ENCODE measurements at places on chromosomes 4 and X.

DNA sequence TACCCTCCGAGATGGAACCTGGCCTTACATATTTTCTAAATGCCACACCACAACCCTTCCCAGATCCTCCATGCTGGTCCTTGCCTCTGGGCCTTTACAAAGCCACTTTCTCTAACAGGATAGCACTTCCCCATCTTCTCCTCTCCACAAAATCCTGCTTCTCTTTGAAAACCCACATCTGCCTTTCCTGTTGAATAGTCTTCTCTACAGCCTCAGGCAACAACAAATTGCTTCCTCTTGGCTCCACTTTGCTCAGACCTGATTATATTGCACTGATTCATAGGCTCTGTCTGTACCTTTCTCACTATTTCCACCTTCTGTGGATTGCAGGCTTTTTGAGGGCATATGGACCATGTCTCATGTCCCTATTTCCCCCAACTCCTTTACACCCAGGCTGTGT is 203.7 kb upstream of the MBNL3 start:
- no peak for DNase-seq

DNA sequence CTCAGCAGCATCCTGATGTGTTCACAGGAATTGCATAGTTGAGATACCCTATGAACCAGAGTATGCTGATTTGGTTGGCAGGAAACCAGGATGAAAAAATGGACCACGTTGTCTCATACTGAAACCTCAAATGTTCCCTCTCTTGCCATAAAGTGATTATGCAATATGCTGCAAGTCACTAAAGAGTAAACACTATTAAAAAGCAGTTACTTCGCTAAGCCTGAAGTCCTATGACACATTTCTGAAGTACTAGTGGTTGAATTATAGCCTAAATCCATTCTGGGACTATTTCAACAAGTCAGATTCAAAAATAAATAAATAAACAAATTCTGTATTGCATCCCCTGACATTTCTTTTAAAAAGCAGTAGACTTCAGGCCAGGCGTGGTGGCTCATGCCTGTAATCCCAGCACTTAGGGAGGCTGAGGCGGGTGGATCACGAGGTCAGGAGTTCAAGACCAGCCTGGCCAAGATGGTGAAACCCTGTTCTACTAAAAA is 106.0 kb upstream of the NAP1L5 start:
- DNase-seq: no peak

GRCh38 chr4:31793907-31794306 is 1073.7 kb downstream of the PCDH7 start:
- DNase-seq: no peak

DNA sequence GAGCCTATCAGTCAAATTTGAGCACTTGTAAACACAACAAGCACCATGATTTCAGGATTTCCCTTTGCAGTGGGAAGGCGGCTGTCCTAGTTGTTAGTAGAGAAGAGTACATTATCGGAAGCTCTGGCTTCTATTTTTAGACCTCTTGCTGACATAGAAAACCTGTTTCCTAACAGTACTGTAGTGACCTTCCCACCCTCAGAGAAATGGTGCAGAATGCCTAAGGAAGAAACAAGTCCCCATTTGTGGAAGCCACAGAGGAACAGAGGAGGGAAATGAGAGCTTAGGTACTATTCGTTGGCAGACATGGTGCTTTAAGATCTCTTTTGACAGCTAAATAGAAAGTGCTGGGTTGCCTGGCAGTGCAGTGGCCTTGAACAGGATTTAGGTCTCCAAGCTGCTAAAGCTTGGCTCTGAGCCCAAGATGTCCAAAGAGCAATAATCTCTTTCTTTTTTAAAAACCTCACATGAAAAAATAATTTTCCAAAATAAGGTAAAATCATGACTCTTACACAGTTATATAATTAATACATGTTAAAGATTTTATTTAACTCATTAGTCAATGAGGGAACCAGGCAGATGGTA is 24.9 kb downstream of the GLRA2 start:
- DNase-seq: no peak

- no peak for DNase-seq
Observed at GRCh38 chrX:53116101-53116500, 22.2 kb downstream of the KANTR start.

GRCh38 chrX:132491191-132491590 is 2.4 kb upstream of the MBNL3 start:
- no peak for DNase-seq

DNA sequence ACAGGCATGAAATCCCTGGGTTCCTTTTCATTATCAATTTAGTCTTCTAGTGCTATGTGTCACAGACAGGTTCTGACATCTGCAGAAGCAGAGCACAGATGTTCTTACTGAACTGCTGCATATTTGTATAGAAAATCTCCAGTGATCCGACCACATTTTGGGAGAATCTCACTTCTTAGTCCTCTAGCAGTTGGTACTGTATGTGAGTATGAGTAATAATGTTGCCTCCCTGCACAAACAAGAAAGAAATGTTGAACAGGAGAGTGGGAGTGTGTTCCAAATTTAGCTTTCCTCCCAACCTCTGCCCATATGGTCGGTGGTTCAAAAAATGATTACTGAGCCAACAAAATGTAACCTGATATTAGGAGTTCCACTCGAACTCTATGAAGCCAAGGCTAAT is 165.3 kb upstream of the GPC4 start:
- DNase-seq: no peak

GRCh38 chr4:108453366-108453765 is 167.0 kb upstream of the RPL34 start:
- DNase-seq: no peak

DNA sequence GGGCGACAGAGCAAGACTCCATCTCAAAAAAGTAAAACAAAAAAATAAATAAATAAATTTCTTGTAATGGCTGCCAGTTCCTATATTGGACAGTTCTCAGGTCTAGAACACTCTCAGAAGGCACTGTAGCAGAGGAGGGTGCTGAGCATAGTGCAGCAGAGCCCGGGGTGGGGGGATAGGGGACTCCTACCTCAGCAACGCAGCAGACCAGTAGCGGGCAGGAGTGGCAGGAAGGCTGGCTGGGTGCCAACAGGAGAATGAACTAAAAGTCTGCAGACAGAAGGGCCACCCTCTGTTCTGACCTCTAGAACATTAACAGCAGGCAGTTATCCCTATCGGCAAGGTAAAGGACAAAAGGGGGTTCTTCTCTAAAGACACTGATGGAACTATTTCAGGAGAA is 20.2 kb downstream of the PDK3 start:
- no peak for DNase-seq

- no peak for DNase-seq
Observed at GRCh38 chrX:42837101-42837726, 59.3 kb upstream of the PPP1R2C start.

DNA sequence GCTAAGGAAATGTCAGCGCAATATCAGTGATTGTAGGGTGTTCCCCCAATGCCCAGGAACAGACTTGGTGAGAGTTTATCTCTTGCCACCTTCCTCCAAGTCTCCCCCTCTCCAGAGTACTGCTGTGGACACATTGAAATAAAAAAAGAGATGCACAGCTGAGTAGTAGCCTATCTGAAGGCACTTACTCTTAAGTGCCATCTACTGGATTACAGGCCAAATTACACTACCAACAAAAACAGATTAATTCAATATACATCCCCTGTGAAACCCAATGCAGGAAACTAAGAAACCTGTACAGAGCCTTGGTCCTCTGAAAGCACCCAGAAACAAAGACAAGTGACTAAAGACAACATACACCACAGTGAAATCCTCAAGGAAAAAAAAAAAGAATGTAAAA is 460.3 kb downstream of the ZIC3 start:
- no peak for DNase-seq

DNA sequence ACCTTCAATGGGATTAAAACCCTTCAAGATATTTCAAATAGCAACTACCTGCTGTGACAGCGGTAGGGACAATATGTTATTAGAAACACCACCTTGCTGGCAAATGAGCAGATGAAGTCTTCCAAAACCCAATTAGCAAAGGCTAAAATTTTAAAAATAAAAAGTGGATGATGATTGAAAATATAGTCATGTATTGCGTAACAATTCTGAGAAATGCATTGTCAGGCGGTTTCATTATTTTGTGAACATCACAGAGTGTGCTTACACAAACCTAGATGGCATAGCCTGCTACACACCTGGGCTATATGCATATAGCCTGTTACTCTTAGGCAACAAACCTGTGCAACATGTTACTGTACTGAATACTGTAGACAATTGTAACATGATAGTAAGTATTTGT is 91.2 kb upstream of the ANXA3 start:
- no peak for DNase-seq

DNA sequence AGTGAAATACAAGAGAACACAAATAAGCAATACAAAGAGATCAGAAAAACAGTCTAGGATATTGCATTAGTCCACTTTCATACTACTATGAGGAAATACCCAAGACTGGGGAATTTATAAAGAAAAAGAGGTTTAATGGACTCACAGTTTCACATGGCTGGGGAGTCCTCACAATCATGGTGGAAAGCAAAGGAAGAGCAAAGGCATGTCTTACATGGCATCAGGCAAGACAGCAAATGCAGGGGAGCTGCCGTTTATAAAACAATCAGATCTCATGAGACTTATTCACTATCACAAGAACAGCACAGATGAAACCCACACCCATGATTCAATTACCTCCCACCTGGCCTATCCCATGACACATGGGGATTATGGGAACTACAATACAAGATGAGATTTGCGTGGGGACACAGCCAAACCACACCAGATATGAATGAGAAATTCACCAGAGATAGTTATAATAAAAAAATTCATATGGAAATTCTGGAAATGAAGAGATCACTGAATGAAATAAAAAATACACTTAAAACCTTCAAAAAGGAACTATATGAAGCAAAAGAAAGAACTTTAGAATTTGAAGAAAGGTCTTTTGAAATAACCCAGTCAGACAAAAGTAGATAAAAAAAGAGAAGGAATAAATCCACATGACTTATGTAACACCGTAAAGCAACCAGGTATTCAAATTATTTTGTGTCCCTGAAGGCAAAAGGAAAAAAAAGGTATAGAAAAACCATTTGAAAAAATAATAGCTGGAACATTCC is 16.2 kb upstream of the NAA11 start:
- no peak for DNase-seq

- DNase-seq: no peak
Observed at GRCh38 chr4:766152-766515, 59.8 kb downstream of the CPLX1 start.

DNA sequence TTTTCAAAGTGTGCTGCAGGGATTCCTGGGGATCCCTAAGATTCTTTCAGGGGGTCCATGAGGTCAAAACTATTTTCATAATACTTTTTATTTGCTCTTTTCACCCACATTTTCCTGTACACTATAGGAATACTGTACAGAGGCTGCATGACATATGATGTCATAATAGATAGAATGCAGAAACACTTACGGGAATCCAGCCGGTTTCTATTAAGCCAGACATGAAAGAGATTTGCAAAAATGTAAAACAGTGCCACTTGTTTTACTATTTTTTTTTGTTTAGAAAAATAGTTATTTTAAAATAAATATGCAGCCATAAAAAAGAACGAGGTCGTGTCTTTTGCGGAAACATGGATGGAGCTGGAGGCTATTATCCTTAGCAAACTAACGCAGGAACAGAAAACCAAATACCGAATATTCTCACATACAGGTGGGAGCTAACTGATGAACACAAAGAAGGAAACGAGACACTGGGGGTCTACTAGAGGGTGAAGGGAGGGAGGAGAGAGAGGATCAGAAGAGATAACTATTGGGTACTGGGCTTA is 5.0 kb downstream of the ZFX start:
- DNase-seq: no peak

Measured in stimulated activated CD8-positive, alpha-beta memory T cell treated with anti-CD3 and anti-CD28 coated beads, Interleukin-4, amount 100 ng/mL, for 4 hours (primary cell).